Right lobe of liver (tissue), 6 donors: ENCODE measurements at places on chromosomes 1 and 21. TPM values are rescaled to one million over a fixed set of nuclear protein-coding genes. Genes with fewer than 3 reads are reported as not detected.

Gene WRAP73
- total RNA-seq, result 9.1 TPM

GRCh38 chr1:22295396-22295795 lies 152.5 kb upstream of the WNT4 start:
- no peaks in the 10 kb centered on the region for H3K27me3 ChIP-seq
- H3K4me3 ChIP-seq, result no peak overlapping the region
- H3K27ac ChIP-seq, result no peak overlapping the region
- peaks cover 10% of the 10 kb centered on the region for H3K4me1 ChIP-seq
- no peak for DNase-seq
- H3K36me3 ChIP-seq, result no peaks in the 10 kb centered on the region

Gene ELF3
- total RNA-seq, result 45.4 TPM

- peak overlapping the region; percentile 90 for H3K4me3 ChIP-seq
- no peaks in the 10 kb centered on the region for H3K36me3 ChIP-seq
- no peak for DNase-seq
- H3K4me1 ChIP-seq, result no peaks in the 10 kb centered on the region
Measured at GRCh38 chr1:27727126-27727525, 1.4 kb downstream of the FAM76A start.
